Left colon (tissue), 2 donors: ENCODE measurements at places on chromosomes 5 and 9. TPM values are rescaled to one million over a fixed set of nuclear protein-coding genes. Genes with fewer than 3 reads are reported as not detected.

DNA sequence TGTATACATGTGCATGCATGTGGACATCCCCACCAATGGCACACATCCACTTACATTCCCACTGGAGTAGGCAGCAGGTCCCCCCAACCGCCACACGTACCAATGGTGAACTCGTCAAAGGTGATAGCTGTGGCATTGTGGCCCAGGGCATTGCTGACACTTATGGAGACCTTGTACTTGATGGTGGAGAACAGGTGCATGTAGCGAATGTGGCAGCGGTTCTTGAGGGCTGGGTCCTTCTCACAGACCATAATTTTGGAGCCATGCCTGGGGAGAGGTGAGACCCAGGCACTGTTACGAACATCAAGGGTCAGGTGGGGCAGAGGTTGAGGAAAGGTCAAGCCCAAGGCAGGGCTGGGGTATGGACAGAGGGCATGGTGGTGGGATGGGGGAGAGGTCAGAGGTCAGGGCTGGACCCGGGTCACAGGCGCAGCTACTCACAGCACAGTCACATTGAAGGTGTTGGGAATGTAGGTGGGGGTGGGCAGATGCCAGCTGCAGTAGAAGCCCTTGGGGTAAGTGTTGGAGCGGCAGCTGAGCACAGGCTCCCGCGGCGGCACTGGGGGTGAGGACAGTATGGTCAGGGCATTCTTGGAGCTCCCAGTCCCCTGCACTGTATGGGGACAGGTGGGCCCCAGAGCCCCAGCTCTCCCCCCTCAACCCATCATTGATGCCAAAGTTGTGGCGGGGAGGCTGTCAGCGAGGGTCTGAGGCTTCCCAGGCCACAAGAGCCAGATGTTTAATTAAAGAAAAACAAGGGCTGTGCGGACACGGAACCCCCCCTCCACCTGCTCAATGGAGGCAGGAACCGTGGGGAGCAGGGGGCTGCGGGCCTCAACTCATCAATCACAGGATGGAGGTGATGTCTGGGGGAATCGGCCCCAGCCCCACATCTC, 31.9 kb downstream of the CNTFR start:
- no peak for DNase-seq

GRCh38 chr5:129384736-129385135, 75.4 kb upstream of the ADAMTS19 start:
- DNase-seq, result no peak

- no peak for DNase-seq
These were observed 2.7 kb upstream of the BTNL9 start for GRCh38 chr5:181037365-181037861.

- DNase-seq, result no peak
These were observed 5.5 kb downstream of the EXOSC2 start for GRCh38 chr9:130699047-130699446.

- DNase-seq, result no peak
These were observed 161.5 kb downstream of the EBF1 start for GRCh38 chr5:158938200-158938599.

SOWAHA gene
- total RNA-seq, result 38.8 TPM

DNA sequence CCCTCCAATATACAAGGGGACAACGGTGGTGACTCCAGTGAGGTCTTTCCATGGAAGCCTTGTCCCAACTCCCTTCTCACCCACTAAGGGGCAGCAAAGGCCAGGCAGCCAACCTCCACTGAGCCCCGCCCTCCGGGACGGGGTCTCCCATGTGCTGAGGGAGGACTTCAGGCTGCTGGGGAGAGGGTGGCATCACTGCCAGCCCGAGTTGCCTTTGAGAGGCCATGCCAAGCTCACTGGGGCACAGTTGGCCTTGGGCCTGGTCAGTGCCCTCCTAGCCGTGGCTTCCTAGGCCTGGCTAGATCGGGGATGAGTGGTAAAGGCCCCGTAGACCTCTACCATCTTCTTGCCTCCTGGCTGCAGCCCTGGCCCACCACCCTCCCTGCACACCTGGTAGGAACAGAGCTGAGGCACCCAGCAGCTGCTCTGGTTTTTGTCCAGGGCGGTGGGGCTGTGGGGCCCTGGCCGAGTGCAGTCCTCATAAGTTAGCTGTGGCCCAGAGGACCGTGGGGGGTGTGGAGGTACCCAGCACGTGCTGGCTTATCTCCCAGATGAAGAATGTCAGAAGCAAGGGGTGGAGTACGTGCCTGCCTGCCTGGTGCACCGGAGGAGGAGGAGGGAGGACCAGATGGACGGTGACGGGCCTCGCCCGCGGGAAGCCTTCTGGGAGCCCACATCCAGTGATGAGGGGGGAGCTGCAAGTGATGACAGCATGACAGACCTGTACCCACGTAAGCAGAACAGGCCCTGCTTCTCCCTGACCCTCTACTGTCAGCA, 3.2 kb downstream of the SURF2 start:
- no peak for DNase-seq

FOXD4L6 gene
- total RNA-seq, result not detected

DNA sequence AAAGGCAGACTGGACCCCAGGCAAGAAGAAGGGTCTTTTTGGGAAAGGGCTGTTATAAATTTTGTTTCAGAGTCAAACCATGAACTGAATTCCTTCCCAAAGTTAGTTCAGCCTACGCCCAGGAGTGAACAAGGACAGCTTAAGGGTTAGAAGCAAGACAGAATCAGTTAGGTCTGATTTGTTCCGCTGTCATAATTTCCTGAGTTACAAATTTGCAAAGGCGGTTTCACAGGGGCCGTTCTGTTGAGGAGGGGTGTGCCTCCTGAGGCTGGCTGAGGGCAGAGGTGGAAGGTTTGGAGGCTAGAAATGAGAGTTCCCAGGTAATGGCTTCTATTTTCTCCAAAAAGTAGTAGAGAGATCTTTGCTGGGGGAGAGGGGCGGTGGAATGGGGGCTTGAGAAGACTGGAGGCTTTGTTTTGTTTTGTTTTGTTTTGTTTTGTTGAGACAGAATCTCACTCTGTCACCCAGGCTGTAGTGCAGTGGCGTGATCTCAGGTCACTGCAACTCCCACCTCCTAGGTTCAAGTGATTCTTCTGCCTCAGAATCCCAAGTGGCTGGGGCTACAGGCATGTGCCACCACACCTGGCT, 4.1 kb upstream of the CERCAM start:
- no peak for DNase-seq

DNA sequence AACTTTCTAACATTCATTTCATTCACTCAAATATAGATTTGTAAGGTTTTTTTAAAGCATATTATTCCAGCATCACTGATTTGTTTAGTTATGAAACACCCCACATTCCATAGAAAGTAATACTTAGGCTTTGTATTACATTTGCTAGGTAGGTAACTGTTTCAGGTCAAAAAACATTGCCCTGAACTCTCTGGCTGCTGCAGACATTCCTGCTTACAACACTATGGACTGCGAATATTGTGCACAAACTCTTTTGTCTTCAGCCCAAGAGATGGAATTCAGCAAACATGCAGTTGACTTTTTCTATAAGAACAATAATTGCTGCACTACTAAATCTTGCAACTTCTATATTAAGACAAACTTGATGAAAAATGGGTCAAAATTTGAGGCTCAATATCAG, 301.0 kb downstream of the ARL15 start:
- DNase-seq, result no peak

DNA sequence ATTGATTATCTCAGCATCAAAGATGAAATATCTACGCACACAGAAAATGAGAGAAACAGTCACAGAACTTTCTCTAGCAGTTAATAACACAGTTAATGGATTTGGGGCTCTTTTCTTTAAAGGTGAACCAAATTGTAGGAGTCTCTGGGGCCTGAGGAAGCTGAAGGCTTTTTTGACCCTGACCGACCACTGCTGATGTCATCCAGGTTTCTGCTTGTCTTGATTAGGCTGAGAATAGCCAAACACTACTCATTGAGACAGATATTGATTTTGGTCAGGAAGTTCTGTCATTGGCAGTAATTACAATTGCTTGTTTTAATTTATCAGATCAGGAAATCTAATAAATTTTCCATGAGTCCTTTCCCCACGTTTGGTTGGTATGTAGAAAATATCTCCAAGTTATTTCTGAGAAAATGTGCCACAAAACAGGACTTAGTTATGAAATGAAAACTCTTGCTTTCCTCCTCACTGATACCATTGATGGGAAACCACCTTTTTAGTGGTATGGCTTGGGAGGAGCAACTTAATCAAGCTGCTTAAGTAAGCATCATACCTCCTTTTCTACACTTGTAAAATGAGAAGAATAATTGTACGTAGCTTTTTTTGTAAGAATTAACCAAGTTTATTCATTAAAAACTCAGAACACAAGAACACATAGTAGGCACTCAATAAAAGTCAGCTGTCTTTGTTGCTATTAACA, 19.7 kb downstream of the CARTPT start:
- DNase-seq, result no peak

GRCh38 chr5:60366489-60366888, 333.5 kb downstream of the DEPDC1B start:
- no peak for DNase-seq

C1QTNF2 gene
- 0.56 TPM for total RNA-seq

GRCh38 chr5:179115845-179116524, 55.8 kb downstream of the ZNF354C start:
- DNase-seq, result no peak

DNA sequence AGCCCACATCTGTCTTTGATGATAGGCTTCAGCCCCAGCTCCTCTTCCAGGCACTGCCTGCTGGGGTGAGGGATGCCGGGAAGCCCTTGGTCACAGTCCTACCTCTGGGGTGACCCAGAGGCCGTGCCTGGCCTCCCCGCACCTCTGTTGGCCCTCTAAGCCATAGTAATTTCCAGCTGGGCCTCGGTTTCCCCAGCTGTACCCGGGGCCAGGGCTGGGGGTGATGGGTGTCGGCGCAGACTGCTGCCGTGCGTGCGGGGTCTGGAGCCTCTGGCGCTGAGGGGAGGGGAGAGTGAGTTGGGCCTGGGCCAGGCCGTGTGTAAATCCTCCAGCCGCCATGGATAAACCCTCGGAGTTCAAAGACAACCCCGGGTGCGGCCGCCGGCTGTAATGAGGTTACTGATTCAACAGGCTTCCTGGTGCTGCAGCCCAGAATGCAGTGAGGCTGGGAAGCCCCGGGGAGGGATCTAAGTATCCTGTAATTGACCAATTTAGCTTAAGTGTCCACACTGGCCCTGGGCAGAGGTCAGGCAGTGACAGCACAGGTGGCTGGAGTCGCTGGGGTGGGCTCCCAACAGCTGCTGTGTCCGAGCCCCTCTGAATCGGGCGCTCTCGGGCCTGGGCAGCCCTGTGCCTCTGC, 7.1 kb downstream of the RXRA start:
- DNase-seq, result peak; percentile 89

TNFSF15 gene
- 4.0 TPM for total RNA-seq

GRCh38 chr5:27598576-27598975, 560.2 kb upstream of the CDH9 start:
- DNase-seq, result no peak

GRCh38 chr5:68195137-68195536, 20.4 kb upstream of the PIK3R1 start:
- DNase-seq, result no peak

DNA sequence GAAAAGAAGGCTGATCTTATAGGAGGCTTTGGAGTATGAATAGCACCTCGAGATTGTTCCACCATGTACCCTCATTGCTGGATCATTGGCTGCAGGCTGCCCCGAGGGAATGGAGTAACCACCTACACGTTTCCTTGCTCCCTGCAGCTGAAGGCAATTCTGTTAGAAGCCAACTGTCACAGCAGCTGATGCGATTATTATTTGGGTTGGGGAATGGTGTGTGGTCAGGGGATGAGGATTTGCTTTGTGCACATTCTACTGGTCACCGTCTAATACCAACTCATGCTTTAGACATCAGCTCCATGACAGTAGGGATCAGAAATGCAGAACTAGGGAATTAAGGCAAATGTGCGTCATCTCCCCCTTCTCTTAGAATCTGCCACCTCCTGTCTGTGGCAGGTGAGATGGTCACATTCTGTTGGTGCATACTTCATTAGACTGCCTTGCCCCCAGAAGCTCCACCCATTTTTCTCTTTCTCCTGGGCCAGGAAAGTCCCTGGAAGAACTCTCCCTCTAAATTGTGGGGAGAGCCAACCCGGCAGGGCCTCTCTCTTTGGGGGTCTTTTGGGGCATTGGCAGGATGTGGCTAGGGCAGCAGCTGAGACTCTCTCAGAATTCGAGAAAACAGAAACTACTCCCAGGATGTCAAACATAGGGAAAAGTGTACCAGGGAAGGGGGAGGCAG, 32.8 kb downstream of the NEUROG1 start:
- DNase-seq, result no peak

GRCh38 chr5:166909040-166909439, 1382.4 kb upstream of the WWC1 start:
- DNase-seq, result no peak

FAM221B gene
- 0.28 TPM for total RNA-seq

SCGB3A2 gene
- not detected for total RNA-seq

FBLL1 gene
- not detected for total RNA-seq

CKMT2 gene
- 0.64 TPM for total RNA-seq

SH3TC2 gene
- 0.47 TPM for total RNA-seq

- DNase-seq, result no peak
These were observed 36.3 kb downstream of the PLPP1 start for GRCh38 chr5:55498457-55498856.

DNA sequence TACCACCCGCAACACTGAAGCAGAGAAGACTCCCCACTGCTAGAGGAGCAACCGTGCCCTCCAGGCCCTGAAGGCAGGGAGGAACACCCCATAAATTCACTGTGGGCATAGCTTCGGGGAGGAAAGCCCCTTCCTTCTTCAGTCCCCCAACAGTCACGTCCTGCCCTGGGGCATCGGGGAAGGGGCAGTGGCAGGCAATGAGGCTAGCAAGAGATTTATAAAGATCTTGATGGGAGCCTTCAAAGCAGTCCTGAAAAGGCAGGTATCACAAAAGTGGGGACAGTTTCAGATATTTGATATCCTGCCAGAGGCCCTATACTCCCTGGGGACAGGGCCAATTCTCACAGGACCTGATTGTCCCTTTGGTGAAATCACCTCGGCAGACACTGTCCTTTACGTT, 16.9 kb upstream of the TRIM14 start:
- DNase-seq, result no peak

- no peak for DNase-seq
These were observed 60.8 kb downstream of the TTLL11 start for GRCh38 chr9:122032346-122032745.

- DNase-seq, result no peak
These were observed 259.6 kb upstream of the SLC24A2 start for GRCh38 chr9:20048437-20048836.

OLFML2A gene
- 3.3 TPM for total RNA-seq

DNA sequence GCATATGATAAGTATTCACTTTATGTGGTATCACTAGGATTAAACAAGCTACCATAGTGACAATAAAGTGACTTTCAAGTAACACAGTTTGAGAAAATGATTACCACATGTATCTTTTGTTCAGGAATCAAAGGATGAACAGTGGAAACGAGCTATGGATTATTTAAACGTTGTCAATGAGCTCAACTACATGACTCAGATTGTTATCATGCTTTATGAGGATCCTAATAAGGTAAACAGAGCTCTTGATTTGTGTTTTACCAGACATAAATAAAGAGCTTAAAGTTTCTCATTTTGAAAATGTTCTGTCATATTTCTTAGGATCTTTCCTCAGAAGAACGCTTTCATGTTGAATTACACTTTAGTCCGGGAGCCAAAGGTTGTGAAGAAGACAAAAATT, 57.4 kb downstream of the PPIP5K2 start:
- DNase-seq, result no peak

RABL6 gene
- total RNA-seq, result 132 TPM

CA9 gene
- 0.89 TPM for total RNA-seq

PCDHGA4 gene
- total RNA-seq, result 0.84 TPM

- peak; percentile 71 for DNase-seq
These were observed 42.8 kb downstream of the SNX30 start for GRCh38 chr9:112793213-112793810.

CYLC2 gene
- total RNA-seq, result not detected

PCDHB6 gene
- not detected for total RNA-seq

- no peak for DNase-seq
These were observed 445.3 kb upstream of the ZNF462 start for GRCh38 chr9:106417685-106418084.

PCDHB15 gene
- total RNA-seq, result 1.1 TPM
